Fibroblast of pulmonary artery (primary cell): ENCODE measurements at places on chromosomes 3 and 15.

GRCh38 chr15:40317580-40317979 is 5.9 kb upstream of the INAFM2 start:
- no peak for DNase-seq

DNA sequence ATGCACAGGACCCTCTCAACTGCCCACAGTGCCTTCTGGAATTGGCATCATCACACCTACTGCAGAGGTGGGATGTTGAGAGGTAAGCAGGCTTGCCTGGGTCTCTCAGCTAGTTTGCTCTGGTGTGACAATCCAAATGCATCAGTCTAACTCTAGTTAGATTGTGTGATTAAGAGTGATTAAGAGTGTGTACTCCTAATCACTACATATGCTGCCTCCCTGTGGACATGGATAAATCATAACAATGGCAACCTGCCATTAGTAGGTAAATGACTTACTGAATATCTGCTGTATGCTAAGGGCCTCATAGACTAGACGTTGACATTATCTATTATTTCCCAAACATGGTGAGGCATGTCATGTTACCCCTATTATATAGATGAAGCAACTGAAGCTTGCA is 342.1 kb downstream of the OCA2 start:
- DNase-seq = no peak

GRCh38 chr15:52228921-52229320 is 37.7 kb upstream of the GNB5 start:
- DNase-seq = peak; percentile 20

DNA sequence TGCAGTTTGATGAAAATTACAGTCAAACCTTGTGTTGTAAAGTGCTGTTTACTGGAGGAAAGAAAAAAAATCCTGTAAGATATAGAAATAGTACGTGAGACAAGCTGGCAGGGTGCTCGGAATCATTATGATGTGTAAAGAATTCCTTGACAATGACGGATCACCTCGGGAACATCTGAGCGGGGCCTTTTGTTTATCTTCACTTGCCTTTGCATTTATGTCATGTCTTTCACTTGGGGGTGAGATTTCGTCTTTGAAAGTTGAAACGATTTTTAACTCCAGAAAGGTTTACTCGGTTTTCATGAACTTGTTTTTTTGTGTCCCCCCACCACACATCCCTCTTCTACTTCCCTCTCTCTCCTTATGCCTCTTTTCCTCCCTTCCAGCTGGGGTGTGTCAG is 128.3 kb upstream of the VEPH1 start:
- peak; percentile 17 for DNase-seq

- no peak for DNase-seq
Measured at GRCh38 chr3:28544236-28544635, 195.6 kb upstream of the AZI2 start.
